Activated CD8-positive, alpha-beta memory T cell treated with anti-CD3 and anti-CD28 coated beads, Interleukin-2, amount 10 ng/mL, durations not matched to agents 7 days and 5 days (primary cell): ENCODE measurements at places on chromosomes 7 and 10.
A peak's percentile ranks its signal among the peaks of the same experiment; 100 is the strongest.

- peak; percentile 62 for DNase-seq
Measured at GRCh38 chr10:7388602-7389001, 22.2 kb downstream of the SFMBT2 start.

GRCh38 chr7:101816595-101817470 lies 593 bp upstream of the CUX1 start:
- no peak for DNase-seq

DNA sequence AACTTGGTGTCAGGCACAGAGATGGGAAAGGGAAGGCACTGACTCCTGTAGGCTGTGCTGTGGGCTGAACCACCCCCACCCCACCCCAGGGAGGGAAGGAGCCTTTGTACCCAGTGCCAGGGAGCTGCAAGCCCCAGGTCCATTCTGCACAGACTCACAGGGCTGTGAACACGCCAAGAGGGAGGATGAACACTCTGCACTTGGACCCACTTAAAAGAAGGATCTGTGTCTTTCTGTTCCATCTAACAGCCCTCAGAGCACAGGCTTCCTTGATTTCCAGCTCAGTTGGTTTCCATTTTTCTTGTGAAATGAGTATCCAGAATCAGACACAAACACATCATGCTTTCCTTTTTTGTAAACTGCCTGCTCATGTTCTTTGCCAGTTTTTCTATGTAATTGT lies 84.9 kb downstream of the GRB10 start:
- no peak for DNase-seq

- no peak for DNase-seq
Measured at GRCh38 chr10:2994221-2994961, 73.0 kb upstream of the PFKP start.
